ENCODE measurements at places on chromosomes 7 and 10. TPM values are rescaled to one million over a fixed set of nuclear protein-coding genes. Genes with fewer than 3 reads are reported as not detected.

- no peak for DNase-seq
Observed at GRCh38 chr10:33273295-33274002, 61.0 kb downstream of the NRP1 start.

DNA sequence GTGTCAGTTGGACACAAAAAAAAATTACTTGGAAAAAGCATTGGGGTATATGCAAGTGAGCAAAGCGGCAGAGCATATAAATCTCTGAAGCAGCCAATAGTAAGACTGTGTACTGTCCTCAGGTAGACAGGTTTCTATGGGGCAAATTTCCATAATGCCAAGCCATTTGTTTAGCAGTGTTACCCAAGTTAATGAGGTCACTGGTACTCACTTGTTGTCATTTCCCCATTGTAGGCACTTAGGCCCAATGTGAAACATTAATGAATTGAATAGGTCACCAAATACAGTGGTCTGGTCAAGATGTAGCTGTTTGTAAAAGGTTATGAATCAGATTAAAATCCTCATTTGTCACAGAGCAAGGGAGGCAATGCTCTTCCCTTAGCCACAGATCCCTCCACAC, 27.5 kb downstream of the HOXA1 start:
- no peak for DNase-seq

DNA sequence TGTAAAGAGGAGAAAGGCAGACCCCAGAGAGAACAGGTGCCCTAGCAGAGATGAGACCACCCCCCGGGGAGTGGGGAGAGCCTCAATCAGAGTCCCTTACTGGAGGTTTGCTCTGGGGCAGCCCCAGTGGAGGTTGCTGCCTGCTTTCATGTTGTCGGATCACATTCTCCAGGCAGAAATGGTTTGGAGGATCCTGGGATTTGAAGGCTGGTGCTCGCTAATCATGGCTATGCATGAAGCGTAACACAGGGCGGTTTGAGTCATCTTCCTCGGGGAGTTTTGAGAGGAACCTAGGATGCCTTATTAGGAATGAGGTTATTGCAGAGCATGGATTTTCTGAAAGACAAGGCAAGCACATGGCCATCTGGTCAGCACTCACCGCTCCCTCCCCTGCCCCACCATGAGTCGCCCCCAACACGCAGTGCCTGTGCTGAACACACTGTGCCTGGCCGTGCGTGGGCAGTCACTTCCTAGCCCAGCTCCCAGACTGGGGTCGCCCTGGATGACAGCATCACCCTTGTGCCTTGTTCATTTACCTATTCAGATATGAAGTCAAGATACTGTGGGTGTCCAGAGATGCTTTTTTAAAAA, 319.9 kb downstream of the DPP6 start:
- DNase-seq, result no peak

- DNase-seq, result no peak
Observed at GRCh38 chr10:130500261-130501000, 364.2 kb downstream of the GLRX3 start.

DNA sequence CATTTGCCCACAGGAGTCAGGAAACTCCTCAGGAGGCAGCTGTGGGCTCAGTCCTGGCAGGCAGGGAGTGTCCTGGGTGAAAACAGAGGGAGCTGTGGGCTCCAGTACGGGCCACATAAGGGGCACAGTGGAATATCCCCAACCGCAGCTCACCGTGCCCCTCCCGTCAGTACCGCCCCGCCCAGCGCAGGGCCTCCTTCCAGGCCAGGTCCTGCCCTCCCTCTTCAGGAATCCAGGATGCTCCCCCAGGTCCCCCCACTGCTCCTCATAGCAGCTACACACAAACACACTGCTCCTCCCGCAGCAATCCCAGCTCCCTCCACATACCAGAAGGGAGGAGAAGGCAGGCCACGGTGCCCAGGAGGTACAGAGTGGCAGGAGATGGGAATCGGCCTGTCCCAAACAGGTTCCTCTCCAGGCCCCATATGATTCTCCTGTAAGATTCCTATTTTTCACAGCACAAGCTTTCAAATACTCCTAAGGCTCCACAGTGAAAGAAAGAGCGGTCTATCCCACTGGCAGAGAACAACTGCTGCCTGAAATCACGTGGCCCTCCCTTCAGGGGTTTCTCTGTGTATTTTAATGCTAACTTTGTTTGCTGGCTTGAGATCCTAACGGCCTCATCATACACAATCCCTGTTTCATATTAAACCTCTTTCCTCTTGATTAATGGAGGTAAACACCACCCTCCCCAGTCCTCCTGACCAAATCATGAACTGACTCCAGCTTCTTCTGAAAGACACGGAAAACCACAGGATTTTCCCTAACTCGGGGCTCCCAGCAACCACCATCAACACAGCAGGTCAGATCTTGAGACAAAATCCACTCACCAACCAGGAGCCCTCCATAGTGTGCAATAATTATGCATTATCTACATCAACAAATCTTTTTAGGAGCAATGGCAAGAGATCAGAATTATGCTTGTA, 178.7 kb downstream of the TNS3 start:
- DNase-seq, result no peak

- DNase-seq, result no peak
Observed at GRCh38 chr10:132920101-132920925, 22.1 kb downstream of the CFAP46 start.

GRCh38 chr10:118704711-118705110, 50.1 kb downstream of the CACUL1 start:
- no peak for DNase-seq

GRCh38 chr7:29370531-29371314, 176.1 kb downstream of the CHN2 start:
- no peak for DNase-seq

- no peak for DNase-seq
Observed at GRCh38 chr10:53177468-53177867, 404.9 kb upstream of the MBL2 start.

GRCh38 chr7:157645539-157645938, 308.7 kb downstream of the DNAJB6 start:
- DNase-seq, result no peak

- DNase-seq, result no peak
Observed at GRCh38 chr7:74512762-74513161, 59.1 kb downstream of the GTF2IRD1 start.

- no peak for DNase-seq
Observed at GRCh38 chr7:114708646-114709045, 213.2 kb upstream of the MDFIC start.

DNA sequence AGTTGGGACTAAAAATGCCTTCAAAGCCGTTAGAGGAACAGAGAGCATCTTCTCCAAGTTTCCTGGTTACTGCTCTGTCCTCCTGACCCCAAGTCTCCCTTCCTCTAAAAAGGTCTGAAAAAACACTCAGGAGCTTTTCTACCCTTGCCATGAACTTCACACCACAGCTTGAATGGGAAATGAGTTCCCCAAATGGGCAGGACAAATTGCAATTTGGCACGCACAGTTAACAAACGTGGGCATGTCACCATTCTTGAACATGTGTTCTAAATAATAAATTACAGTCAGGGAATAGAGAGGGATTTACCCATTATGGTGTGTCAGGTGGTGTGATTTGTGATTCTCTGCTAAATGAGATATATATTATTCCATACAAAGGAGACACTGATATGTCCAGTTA, 91.2 kb upstream of the WNT16 start:
- DNase-seq, result no peak

- no peak for DNase-seq
Observed at GRCh38 chr7:29843093-29843492, 36.8 kb downstream of the WIPF3 start.

GRCh38 chr10:92627845-92628480, 35.0 kb downstream of the KIF11 start:
- DNase-seq, result no peak

- DNase-seq, result no peak
Observed at GRCh38 chr10:120978589-120979252, 127.6 kb downstream of the WDR11 start.

GRCh38 chr10:99629625-99629978, 9.4 kb upstream of the SLC25A28 start:
- no peak for DNase-seq

GRCh38 chr10:33819206-33819605, 484.7 kb upstream of the NRP1 start:
- DNase-seq, result no peak

The SFTPA2 gene
- not detected for total RNA-seq

The TBX20 gene
- not detected for total RNA-seq

The CALML3 gene
- total RNA-seq, result not detected

The SPDYE2B gene
- total RNA-seq, result not detected

The LYZL2 gene
- total RNA-seq, result not detected

The NUTM2B gene
- total RNA-seq, result 1.4 TPM

All from activated CD8-positive, alpha-beta T cell treated with anti-CD3 and anti-CD28 coated beads, Interleukin-2, amount 10 ng/mL, durations not matched to agents 7 days and 5 days (primary cell).